ENCODE measurements at places on chromosomes 1 and 21.
A peak's percentile ranks its signal among the peaks of the same experiment; 100 is the strongest.

- no peak for DNase-seq
These were observed 8.3 kb upstream of the ATF3 start for GRCh38 chr1:212600071-212600915.

DNA sequence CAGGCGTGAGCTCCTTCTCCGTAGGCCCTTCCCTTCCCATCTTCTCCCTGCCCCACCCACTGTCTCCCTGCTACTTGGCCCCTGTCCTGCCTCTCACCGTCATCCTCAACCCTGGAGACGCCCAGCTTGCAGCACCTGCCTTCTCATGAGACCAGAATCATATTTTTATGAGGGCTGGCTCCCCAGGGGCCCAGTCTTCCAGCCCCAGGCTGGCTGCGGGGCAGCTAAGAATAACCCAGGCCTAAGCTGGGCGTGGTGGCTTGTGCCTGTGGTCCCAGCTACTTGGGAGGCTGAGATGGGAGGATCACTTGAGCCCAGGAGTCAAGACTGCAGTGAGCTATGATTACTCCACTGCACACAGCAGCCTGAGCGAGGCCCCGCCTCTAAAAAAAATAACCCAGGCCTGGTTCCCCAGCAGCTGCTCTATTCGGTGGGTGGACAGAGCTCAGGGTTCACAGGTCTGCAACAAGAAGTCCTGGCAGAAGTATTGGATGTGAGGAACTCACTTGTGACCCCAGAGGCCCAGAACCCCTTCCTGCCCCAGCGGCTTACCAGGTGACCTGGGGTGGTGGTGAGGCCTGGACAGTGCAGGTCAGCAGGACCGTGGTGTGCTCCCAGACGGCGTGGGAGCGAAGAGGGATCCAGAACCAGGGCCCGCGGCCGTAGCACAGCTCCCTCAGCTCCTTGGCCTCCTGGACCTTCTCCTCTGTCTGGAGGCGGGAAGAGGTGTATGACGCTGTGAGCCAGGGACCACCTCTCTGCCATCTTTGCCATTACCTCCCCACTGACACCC, 6.4 kb downstream of the MYOM3 start:
- no peak for DNase-seq

- DNase-seq, result peak; percentile 83
These were observed at the start of gene GNB1 for GRCh38 chr1:1890506-1891348. Gene GNB1, minus strand, starts transcription at chr1:1891087. Its CDS starts 65,634 bp downstream, at chr1:1825453.

DNA sequence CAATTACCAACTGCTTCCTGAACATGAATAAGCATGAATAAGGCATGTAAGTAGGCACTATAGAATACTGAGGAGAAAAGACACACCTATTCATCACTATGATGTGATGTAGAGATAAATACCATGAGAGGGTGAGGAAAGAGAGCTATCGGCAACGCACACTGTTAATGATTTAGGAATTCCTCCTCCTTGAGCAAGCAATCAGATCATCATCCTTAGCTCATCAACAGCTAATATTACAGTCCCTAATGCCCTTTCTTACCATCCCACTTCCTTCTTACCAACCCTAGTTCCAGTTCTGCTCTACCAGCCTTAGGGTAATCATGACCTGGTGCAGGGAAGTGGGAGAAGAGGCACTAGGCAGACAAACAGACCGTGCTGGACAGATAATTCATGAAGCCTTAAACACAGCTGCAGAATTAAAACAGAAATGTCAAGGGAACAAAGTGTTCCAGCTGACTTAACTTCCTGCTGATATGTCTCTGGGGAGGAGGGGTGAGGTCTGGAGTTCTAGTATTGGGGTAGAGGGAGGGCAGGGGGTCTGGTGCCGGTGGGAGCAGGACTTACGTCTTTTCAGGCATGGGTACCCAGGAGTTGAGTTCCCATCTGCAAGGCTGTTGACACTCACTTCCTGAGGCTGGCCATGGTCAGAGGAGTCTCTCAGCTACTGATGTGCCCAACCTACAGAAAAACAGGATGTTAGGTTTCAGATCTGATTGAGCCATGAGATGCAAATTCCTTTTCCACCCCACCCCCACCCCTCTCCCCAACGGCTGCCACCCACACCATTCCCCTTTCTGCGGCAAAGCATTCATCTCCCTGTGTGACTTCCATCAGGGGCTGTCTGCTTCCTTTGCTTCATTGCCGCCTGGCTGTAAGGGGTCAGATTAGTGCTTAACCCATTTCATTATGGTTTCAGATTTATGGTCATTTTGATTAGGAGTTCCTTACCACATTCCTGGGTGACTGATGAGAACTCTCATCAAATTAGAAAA, 12.6 kb upstream of the RCSD1 start:
- DNase-seq, result no peak

- DNase-seq, result peak; percentile 70
These were observed 10.0 kb downstream of the SLX9 start for GRCh38 chr21:44949779-44950198.

DNA sequence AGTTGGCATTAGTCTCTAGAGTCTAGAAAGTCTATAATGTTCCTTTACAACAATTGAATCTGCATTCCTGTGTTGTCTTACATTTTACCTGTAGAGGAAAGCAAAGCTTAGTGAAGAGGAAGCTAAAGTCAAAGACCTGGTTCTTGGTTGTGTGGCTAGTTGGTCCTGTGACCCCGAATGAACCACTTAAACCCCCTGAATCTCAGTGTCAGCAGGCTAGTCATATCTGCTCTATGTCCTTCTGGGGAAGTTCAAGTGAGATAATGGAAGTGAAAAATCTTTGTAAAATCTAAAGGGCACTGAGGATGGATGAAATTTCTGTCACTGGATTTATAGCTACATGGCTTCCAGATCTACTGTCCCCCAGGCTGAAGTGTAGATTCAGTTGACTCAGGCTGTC, 24.0 kb upstream of the AIM2 start:
- DNase-seq, result no peak

GRCh38 chr1:23114424-23115079, 54.1 kb downstream of the LUZP1 start:
- no peak for DNase-seq

- DNase-seq, result no peak
These were observed at the start of gene TMEM54 for GRCh38 chr1:32900956-32901822. Gene TMEM54, minus strand, starts transcription at chr1:32901389. Its CDS starts 151 bp downstream, at chr1:32901238.

DNA sequence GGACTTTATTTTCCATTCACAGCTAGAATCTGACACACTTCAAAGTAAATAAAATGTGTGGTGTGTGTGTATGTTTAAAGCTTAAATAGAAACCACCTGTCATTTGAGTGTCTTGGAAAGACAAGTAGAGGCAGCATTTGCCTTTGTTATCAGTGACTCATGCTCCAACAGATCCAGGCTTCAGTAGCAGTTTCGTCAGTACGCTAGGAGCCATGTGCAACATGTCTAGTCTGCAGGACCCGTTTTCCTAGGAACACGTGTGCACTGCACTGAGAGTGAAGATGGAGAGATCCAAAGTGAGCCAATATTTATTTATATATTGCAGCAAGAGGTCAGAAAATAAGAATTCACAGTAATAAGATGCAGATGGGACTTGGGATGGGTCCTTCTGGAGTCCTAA, 41.8 kb downstream of the SGIP1 start:
- no peak for DNase-seq

DNA sequence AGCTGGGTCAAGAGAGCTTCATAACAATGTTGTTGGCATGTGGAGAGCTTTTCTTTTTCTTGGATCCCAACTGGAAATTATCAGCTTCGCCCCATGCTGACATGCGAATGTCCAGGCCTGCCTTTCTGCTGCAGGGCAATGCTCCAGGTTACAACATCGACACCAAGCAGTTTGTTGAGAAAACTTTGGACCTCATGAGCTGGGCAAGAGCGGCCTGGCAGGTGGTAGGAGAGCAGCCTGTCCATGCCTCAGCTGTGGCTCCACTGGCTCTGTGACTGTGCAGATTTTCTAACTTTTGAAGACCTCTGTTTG, 41.4 kb downstream of the MTARC1 start:
- no peak for DNase-seq

- no peak for DNase-seq
These were observed 8.4 kb downstream of the PRRX1 start for GRCh38 chr1:170672316-170672715.

GRCh38 chr1:156589546-156589945, 2.0 kb upstream of the NAXE start:
- DNase-seq, result no peak

DNA sequence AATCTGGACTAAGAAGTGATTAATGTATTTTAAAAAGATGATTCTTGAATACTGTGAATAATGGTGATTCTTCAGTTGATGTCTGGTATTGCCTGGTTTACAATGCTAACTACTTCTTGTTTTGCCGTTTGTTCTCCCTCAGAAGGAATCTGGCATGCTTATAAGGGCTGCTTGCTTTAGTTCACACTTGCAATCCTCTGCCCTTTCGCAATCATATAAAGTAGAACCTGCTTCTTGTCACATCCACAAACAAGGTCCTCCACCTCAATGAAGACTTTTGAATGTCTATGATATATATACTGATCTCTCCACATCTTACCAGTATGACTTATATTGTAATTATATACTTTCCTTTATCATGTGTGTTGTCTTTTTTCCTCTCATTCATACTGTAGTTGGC, 92.6 kb downstream of the ADGRL4 start:
- DNase-seq, result no peak

GRCh38 chr1:199313444-199313843, 674.6 kb downstream of the PTPRC start:
- no peak for DNase-seq

DNA sequence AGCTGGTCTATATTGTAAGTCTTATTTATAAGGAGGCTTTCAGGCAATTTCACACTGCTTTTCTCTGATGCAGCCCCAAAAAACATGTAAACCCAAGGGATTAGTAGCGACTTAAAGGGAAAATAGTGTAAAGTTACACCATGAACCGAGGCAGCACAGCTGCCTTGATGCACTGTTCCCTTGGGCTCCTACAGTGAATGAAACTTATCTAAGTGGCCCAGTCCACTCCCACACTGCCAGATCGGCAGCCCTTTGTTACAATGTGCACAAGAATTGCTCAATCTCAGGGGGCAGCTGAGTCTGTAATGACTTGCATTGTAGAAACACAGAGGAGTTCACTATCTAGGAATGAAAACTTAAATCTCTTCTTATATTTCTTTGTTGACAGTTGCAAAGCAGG, 120.8 kb upstream of the ADGRL2 start:
- DNase-seq, result no peak

GRCh38 chr21:32603131-32603530, 9.0 kb downstream of the CFAP298 start:
- no peak for DNase-seq

- DNase-seq, result no peak
These were observed 236.8 kb downstream of the SMYD3 start for GRCh38 chr1:246270236-246270635.

- no peak for DNase-seq
These were observed 686.0 kb upstream of the ADGRL4 start for GRCh38 chr1:79692519-79692918.

DNA sequence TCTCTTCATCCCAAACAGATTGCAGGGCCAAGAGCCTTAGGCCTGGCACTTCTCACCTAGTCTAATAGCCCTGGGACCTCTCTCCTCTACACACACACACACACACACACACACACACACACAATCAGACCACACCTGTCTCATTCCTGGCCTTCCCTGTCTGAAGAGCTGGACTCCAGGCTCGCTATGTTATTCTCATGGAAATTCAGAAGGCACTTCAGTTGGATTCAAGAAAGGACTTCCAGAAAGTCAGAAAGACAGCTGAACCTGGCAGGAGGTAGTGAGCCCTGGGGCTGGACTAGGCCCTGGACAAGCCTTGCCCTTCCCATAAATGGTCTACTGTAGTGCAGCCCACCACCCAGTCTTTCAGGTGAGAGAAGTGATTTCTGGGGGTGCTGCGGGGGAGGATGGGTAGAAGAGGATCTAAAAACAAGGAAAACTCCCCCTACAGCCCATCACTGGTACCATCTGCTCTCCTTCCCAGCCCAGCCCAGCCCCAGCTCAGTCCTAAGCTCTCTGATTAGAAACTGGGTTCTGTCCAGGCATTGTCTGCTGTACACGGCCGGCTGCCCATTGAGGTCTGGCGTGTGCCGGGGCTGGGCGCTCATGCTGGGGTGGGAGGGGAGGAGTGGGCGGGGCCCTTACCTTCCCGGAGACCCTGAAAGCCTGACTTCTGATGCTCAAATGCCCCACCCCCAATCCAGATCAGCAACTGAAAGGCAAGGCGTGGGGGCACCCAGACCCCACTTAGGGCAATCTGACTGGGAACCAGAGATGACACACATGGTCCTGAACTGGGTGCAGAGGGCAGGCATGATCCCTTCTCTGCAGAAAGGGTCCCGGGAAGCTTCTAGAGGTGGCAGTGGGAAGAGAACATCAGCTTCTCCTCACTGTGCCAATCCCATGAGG, 2.5 kb downstream of the KIF21B start:
- peak; percentile 27 for DNase-seq

GRCh38 chr1:67700692-67701410, 15.8 kb downstream of the GADD45A start:
- no peak for DNase-seq

DNA sequence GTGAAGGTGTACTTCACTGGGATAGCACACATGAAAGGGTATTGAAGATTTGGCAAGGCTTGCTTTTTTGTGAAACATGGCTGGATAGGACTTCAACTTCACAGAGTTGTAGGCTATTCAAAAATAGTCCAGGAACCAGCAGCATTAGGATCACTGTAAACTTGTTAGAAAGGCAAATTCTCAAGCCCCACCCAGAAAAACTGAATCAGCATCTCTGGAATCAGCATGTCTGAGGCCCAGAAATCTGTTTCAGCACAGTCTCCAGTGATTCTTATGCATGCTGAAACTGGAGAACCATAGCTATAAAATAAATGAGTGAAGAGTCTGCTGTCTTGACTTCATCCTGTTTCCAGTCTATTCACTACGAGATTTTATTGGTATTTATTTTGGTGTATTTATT, 8.1 kb upstream of the KRTAP21-3 start:
- DNase-seq, result no peak

- no peak for DNase-seq
These were observed 331.9 kb upstream of the POGK start for GRCh38 chr1:166507347-166507746.

GRCh38 chr1:223231011-223231572, 88.0 kb upstream of the TLR5 start:
- no peak for DNase-seq

DNA sequence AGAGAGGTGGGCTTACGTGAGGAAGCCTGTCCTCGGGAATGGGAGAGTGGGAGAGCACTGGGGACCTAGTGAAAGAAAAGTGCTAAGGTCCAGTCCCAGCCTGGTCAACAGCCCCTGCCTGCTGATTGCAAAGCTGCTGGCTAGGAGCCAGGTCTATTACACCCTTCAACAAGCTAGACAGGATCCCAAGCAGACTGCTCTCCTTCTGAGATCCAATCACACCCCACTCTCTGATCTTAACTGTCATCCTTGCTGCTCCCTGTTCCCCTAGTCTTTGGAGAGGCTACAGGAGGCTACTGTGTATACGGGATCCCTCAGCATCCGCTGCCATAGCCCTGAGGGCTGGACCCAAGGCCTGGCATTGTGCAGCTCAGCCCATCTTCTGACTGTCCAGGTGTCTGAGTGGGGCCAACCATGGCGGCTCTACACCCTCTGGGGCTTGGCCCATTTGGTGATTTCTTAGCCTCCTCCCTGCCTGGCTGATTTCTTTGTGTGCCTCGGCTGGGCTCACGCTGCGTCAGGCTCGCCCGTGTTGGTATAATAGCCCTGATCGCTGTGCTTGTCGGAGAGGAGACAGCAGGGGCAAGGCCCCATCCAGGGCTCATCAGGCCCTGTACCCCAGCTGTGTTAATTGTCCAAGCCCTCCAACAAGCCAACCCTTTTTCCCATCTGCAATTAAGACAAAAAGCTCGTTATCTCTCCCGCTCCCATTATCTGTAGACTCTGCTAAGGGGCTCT, 43.9 kb downstream of the NAV1 start:
- DNase-seq, result no peak

Data from stimulated activated CD4-positive, alpha-beta T cell treated with anti-CD3 and anti-CD28 coated beads, Interleukin-4, amount 100 ng/mL, for 4 hours (primary cell).